Activated CD4-positive, alpha-beta T cell treated with anti-CD3 and anti-CD28 coated beads for 4 hours (primary cell): ENCODE measurements at places on chromosomes 6 and 20.

GRCh38 chr6:83311231-83311630 lies 118.1 kb downstream of the RWDD2A start:
- DNase-seq = no peak

GRCh38 chr6:110329348-110329713 lies 28.8 kb downstream of the METTL24 start:
- no peak for DNase-seq

DNA sequence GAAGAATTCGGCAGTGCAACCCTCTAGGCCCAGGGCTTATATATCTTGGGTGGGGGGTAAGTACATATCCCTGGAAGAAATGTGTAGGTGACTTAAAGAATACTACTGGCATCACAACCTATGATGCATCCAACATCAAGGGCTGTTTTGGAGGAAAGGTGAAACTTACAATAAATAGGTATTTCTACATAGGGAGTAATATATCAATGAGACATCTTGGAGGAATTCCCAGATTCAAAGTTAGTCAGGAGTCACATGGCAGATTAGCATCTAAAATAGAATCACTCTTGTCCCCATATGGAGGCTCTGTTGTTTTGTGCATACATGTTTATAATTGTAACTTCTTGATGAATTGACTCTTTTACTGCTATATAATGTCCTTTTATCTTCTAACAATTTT lies 375.5 kb downstream of the PAX1 start:
- no peak for DNase-seq

DNA sequence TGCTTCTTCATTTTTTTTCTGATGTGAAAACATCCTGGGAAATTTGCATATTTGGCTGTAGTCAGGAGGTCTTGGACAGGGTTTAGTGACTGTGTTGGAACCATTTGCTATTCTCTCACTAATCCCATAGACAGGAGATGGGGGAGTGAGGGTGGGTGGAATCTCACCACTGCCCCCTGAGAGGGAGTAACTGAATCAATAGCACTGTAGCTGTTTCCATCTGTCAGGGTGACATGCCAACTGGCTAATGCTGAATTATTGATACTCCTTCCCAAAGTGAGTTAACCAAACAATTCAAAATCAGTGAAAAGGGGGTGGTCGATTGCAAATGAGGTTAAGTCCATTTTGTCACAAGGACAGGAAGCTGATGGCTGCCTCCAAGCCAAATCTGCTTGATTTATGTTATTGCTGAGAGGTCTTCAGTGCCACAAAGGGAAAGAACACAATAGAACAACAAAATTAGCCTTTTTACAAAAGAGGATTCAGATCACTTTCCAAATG lies 55.1 kb upstream of the B3GAT2 start:
- DNase-seq = no peak

- DNase-seq = no peak
Observed at GRCh38 chr6:143634486-143634885, 43.3 kb upstream of the PHACTR2 start.

DNA sequence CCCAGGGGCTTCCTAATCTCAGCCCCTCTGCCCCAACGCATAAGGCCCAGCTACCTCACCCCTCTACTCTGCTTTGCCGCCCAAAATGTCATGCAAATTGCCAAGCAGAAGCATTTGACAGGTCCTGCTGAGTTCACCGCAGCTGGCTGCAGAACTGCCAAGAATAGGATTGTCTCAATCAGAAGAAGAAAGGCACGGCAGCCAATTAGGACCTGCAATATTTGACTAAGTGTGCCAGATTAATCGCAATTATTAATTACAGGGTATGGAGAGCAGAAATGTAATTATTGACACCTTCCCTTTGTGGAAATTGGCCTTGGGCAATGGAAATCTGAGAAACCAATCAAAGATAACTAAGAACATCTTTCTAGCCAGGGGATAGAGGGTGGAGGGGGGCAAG lies 318.6 kb downstream of the LRFN2 start:
- no peak for DNase-seq

DNA sequence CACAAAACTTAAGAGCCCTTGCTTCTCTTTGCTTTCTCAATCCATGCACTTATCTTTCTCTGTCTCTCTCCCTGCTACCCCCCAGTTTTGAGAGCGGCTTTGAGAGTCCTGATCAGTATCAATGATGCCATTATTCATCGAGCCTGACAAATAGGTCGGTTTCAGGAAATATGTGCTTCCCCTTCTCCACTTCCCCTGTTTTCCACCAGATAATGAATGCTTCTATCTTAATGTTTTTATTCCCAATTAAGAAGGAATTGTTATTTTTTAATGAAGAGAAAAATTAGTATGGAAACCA lies 117.7 kb downstream of the KIF13A start:
- no peak for DNase-seq

- DNase-seq = no peak
Observed at GRCh38 chr20:32458061-32458836, 100.1 kb downstream of the ASXL1 start.

DNA sequence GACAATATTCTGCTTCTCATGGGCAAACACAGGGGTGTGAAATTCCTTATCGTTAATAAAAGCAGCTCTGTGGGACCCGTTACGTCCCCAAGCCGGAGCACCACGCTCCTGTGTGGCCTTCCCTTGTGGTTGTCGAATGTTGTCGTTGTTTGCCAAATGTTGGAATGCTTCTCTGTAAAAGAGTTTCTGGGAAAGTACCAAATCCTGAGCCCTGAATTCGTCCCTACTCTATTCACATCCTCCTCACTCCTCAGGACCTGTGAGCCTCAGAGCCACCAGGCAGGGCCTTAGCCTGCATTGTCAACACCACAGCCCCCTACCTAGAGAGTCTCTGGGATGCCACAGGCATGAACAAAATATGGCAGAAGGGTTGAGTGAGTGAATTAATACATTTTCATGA lies 64.0 kb downstream of the THBS2 start:
- DNase-seq = no peak

DNA sequence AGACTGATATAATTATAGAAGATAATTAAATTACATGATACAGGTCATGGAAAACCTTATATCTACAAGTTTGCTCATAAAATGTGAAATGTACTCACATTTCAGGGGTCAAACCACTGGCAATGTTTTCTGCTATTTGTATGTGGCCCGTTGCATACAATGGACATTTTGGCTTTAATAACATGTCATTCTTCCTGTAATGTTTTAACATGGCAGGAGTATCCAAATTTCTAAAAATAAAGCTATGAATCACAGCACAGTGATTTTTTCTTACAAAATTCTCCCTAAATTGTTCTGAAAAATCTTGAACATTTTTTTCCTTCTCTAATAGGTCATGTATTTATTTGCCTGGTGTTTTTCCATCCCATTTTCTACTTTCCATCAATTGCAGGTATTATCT lies 305.7 kb downstream of the SMOC2 start:
- DNase-seq = no peak

DNA sequence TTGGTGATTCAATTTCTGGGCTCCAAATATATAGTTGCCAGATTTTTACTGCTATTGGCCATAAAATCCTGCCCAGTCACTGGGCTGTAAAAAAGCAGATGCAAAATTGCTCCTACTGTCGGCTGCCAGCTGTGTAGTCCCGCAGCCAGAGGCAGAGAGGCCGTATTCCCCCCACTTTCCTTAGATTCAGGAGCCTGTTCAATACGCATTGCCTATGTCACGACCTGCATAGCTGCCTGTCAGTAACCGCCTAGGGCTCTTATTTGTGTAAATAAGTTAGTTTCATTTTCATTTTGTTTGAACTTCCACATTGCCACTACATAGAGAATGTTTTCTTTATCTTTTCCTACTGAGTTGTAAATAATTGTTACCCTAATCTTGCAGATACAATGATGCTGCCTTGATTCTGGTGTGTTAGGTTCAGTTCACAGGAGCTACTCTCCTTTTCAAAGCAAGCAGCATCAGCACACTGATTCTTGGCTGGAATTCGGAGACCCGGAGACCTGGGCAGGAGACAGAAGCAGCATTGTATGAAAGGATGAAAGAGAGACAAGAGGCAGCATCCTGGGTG lies 46.0 kb upstream of the UST start:
- DNase-seq = no peak

GRCh38 chr20:11214256-11214840 lies 540.5 kb upstream of the JAG1 start:
- DNase-seq = no peak

DNA sequence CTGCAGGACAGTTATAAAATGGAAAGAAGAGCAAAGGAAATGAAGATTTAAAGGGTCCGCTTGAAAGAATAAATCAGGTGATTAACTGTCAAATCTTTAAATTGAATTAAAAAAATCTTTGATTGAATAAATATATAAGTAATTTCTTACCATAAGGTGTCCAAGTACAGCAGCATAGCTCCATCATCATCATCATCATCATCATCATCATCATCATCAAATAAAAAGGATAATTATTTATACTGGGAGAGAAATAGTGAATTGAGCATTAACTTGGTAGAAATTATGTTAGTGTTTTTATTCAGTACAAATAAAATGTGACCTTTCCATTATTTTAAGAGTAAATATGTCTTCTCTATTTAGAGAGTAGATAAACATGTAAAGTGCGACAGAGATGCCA lies 745.6 kb upstream of the MARCKS start:
- no peak for DNase-seq

GRCh38 chr6:157328108-157328692 lies 4.9 kb upstream of the TMEM242 start:
- no peak for DNase-seq

DNA sequence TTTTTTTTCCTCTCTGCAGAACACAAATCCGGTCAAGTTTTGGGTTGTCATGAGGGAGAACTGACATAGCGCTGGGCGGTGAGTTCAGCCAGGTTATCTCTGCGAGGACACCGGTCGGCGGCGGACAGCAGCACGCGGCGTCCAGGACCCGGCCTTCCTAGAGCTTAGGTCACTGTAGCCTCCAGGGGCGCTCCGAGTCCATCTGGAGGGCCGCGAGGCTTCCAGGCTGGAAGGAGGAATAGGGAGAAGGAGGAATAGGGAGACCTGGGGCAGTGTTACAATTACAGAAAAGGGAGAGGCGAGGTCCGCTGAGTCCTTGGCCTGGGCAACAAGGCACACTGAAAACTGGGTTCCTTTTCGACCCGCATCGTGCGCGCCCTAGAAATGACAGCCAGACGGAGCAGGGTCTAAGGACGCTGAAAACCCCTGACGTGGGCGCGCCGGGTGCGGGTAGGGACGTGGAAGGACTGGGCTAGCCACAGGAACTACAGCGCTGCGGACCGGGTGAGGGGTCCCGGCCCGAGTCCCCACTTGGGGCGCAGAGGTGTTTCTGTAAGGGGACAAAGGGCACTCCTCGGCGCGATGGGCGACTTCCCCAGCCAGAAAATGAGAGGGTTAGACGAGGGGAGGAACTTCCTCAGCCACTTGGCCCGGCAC lies 536 bp upstream of the FNDC1 start:
- DNase-seq = no peak

GRCh38 chr20:23039136-23039875 lies 4.2 kb downstream of the SSTR4 start:
- DNase-seq = no peak

GRCh38 chr20:63290677-63291472 lies 2.1 kb upstream of the COL20A1 start:
- peak; percentile 55 for DNase-seq
